ENCODE measurements at places on chromosomes 11 and 22. TPM values are rescaled to one million over a fixed set of nuclear protein-coding genes. Genes with fewer than 3 reads are reported as not detected.
A peak's percentile ranks its signal among the peaks of the same experiment; 100 is the strongest.

- no peak overlapping the region for H3K27ac ChIP-seq
- H3K4me1 ChIP-seq: no peaks in the 10 kb centered on the region
- peak; percentile 11 for DNase-seq
- H3K27me3 ChIP-seq: peaks cover 36% of the 10 kb centered on the region
- no peak overlapping the region for H3K4me3 ChIP-seq
These were observed 152.0 kb upstream of the SYN3 start for GRCh38 chr22:33209930-33210784.

DNA sequence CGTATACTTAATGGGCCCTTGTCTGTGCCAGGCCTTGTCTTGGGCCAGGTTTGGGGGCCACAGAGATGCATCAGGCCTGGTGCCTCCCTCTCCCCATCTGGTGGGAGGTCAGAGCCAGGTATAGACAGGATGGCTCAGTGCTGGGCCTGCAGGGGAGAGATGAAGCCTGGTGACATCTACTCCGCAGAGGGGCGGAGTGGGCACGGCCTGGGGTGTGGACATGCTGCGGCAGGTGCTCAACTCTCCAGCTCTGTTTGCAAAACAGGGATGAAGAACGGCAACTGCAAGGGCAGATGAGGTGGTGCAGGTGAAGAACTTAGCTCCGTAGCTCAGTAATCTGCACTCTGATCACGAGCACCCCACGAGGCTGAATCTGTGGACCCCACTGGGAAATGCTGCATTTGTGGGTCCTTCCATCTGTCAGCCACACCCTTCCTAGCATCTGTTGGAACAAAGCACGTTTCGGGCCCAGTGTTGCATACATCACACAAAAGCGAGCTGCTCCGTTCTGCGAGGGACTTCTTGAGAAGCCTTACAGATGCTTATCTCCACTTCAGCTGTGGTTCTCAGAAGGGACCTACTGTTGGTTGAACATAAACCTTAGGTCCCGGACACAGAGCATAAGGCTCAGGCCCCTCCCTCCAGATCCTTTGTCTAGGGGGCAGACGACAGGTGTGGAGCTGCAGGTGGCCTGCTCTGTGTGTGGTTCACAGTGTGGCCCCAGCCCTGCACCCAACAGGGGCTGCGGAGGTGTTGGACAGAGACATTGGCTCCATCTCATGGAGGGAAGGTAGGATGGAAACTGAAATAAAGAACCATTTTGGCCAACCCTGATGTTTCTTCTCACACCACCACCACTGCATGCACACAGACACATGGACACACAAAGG, 78.3 kb downstream of the LRRC32 start:
- no peak overlapping the region for H3K4me3 ChIP-seq
- H3K36me3 ChIP-seq: no peaks in the 10 kb centered on the region
- no peaks in the 10 kb centered on the region for H3K27me3 ChIP-seq
- H3K27ac ChIP-seq: no peak overlapping the region
- H3K4me1 ChIP-seq: no peaks in the 10 kb centered on the region

DNA sequence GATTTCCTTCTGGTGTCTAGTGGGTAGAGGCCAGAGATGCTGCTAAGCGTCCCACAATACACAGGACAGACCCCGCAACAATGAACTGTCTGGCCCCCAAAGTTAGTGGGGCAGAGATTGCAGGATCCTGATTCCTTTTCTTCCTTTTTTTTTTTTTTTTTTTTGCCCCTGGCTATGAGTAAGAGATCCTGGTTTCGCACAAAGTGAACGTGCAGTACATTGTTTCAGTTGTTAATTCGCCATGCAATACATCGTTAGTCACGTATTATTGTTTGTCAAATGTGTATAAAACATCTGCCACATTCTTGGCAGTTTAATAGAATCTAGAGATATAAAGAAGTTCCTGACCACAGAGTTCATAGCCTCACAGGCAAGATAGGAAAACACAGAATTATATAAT, 20.2 kb downstream of the ST3GAL4 start:
- H3K36me3 ChIP-seq: no peaks in the 10 kb centered on the region
- H3K27me3 ChIP-seq: no peaks in the 10 kb centered on the region
- no peak overlapping the region for H3K4me3 ChIP-seq
- no peak overlapping the region for H3K27ac ChIP-seq

DNA sequence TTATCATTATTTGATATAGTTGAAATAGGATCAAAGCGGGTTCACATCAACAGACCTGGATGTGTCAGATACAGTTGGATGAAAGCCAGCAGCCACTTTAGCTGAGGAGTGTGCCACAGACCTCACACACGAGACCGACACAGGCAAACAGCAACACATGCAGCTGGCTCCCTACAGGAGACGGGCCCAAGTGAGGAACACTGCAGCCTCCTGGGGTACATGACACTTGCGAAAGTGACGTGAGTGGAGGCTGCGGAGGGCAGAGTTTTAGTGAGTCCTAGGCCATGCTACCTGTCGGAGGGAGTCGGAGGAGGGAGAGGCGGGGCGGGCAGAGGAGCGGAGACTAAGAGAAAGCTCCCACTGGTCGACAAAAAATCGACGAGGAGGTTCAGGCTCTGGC, 100.9 kb upstream of the BID start:
- H3K27ac ChIP-seq: no peak overlapping the region
- no peaks in the 10 kb centered on the region for H3K27me3 ChIP-seq
- H3K36me3 ChIP-seq: peaks cover 2% of the 10 kb centered on the region
- H3K4me1 ChIP-seq: no peaks in the 10 kb centered on the region
- no peak for DNase-seq

Gene NCR3LG1
- total RNA-seq: 1.3 TPM

Gene PRAME
- total RNA-seq: not detected

- no peak for DNase-seq
- H3K36me3 ChIP-seq: no peaks in the 10 kb centered on the region
- peaks cover 6% of the 10 kb centered on the region for H3K27me3 ChIP-seq
- no peak overlapping the region for H3K4me3 ChIP-seq
- H3K4me1 ChIP-seq: no peaks in the 10 kb centered on the region
These were observed 347.9 kb upstream of the NCAM1 start for GRCh38 chr11:112613051-112613972.

Gene PHLDB1
- 110 TPM for total RNA-seq

Gene FIBIN
- total RNA-seq: 0.31 TPM

DNA sequence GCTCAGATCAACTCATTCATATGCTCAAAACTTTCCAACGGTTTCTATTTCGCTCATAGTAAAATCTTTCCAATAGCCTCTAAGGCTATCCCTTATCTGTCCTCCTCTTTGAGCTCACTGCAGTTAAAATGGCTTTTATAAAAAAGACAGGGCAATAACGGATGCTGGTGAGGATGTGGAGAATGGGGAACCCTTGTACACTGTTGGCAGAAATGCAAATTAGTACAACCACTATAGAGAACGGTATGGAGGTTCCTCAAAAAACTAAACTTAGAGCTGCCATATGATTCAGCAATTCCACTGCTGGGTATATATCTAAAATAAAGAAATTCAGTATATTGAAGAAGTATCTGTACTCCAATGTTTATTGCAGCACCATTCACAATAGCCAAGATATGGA, 345.6 kb downstream of the DLG2 start:
- no peak overlapping the region for H3K4me3 ChIP-seq
- peaks cover 4% of the 10 kb centered on the region for H3K4me1 ChIP-seq
- no peaks in the 10 kb centered on the region for H3K36me3 ChIP-seq

Gene TCN1
- 3.2 TPM for total RNA-seq

Gene PRR5
- total RNA-seq: 20.5 TPM

Gene LGALS12
- total RNA-seq: 2.3 TPM

- H3K36me3 ChIP-seq: no peaks in the 10 kb centered on the region
- no peaks in the 10 kb centered on the region for H3K27me3 ChIP-seq
- no peak for DNase-seq
- no peak overlapping the region for H3K4me3 ChIP-seq
These were observed 151.0 kb downstream of the MPPED1 start for GRCh38 chr22:43562843-43563242.

Gene SLC7A4
- 1.1 TPM for total RNA-seq

Gene MIAT
- total RNA-seq: 1.3 TPM

DNA sequence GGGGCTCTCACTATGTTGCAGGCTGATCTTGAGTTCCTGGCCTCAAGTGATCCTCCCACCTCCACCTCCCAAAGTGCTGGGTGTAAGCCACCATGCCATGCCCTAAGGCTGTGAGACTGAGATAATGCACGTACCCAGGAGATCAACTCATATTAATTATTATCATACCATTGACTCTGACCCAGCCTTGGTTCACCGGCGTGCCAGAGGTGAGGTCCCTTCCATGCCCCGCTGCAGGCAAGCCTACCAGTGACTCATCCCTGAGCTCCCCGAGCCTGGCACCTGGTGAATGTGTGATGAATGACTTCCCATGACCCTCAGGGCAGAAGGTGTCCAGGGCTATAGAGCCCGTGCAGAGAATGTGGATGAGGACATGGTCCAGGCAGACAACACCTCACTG, 12.1 kb downstream of the GAL3ST1 start:
- peaks cover 13% of the 10 kb centered on the region for H3K4me1 ChIP-seq
- H3K27me3 ChIP-seq: no peaks in the 10 kb centered on the region
- peaks cover 1% of the 10 kb centered on the region for H3K36me3 ChIP-seq
- no peak overlapping the region for H3K4me3 ChIP-seq

Data from progenitor cell of endocrine pancreas (in vitro differentiated cells).